ENCODE measurements at places on chromosomes 7 and 10.

DNA sequence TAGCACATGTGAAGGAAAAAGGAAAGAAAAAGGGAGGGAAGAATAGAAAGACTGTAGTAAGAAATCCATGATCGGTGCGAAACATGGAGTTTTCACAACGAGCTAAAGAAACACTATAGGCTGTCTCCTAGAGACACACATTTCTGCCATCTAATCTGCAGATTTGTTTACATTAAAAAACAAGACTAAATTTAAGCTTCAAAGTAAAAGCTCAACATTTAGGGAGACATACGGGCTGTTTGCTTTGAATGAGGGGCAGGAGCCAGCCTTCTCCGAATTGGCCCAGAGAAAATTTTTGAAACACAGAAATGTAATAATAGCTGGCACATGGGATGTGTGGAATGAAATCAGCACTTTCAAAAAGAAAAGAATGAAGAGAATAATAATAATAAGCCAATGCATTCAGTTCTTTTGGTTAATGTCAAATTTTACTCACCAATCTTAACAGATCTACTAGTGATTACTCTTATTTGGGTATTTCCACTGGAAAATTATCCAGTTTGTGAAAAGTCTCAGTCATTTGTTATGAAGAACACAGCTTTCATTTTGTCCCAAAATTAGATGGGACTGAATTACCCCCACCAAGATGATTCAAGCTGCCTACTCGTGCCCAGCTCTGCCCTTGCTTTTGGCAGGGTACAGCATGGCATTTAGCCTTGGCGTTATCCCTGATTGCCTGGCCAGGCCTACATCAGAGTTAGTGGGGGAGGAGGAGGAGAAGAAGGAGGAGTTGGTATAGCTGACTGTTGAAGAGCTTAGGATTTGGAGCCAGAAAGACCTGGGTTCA lies 47.1 kb downstream of the MTURN start:
- DNase-seq, result no peak

DNA sequence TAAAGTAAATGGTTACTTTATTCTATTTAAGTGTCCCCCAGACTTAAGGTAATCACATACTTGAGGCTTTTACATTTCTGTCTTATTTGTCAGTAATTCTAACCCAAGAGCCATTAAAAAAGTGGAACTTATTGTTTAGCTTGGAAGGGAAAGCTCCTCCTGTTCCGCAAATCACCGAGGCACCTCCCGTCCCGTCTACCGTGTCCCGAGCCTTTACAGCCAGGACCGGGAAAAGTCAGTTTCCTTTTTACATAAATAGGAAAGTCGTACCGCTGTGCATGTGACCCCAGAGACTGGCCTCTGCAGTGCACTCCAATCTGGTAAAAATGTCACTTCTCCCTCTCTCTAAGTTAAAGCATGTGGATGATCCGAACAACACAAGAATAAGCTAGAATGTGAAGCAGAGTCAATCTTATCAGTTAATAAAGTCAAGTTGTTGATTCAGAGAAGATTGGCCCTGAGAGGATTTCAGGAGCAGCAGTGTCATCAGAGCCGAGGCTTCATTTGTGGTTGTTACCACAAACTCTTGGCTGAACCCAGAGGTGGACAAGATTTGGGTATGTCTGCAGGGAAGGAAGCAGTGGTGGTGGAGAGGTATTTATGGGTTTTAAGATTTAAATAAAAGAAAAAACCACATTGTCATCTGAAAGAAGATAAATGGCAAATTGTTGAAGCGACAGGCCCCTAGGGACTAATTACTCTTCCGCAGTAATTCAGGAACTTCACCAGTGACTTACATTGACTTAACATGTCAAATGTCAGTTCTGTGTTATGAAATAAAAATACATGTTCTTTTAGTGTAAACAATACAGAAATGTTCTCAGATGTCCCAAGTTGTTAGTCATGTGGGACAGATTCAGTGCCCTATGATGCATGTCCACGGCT lies 316.6 kb upstream of the ZNF32 start:
- DNase-seq, result no peak

GRCh38 chr10:10327934-10328333 lies 689.7 kb upstream of the CELF2 start:
- DNase-seq, result no peak

DNA sequence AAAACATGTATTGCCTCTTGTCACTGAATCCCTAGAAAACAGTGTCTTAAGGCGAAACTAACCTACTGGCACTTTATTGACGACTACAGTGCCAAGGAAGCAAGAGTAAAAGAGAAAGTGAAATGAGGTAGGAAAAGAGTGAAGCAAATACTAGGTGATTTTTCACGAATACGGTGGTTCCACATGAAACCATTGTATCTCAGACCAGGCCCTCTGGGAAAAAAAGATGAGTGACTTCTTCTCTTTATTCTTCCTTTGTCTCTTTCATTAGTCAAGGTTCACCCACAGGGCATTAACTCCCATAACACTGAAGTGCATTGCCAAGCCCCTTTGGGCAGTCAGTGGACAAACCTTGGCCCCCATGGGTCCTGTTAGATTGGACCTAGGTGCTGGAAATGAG lies 16.2 kb upstream of the MACC1 start:
- DNase-seq, result no peak

GRCh38 chr10:3761021-3761686 lies 23.9 kb downstream of the KLF6 start:
- no peak for DNase-seq

- DNase-seq, result no peak
Measured at GRCh38 chr7:122311050-122311700, 6.6 kb upstream of the FEZF1 start.

- DNase-seq, result no peak
Measured at GRCh38 chr10:80324891-80325364, 31.6 kb downstream of the DYDC1 start.

GRCh38 chr7:46830-47140 lies 145.6 kb upstream of the FAM20C start:
- no peak for DNase-seq

- no peak for DNase-seq
Measured at GRCh38 chr10:32104622-32105509, 48.6 kb upstream of the KIF5B start.

DNA sequence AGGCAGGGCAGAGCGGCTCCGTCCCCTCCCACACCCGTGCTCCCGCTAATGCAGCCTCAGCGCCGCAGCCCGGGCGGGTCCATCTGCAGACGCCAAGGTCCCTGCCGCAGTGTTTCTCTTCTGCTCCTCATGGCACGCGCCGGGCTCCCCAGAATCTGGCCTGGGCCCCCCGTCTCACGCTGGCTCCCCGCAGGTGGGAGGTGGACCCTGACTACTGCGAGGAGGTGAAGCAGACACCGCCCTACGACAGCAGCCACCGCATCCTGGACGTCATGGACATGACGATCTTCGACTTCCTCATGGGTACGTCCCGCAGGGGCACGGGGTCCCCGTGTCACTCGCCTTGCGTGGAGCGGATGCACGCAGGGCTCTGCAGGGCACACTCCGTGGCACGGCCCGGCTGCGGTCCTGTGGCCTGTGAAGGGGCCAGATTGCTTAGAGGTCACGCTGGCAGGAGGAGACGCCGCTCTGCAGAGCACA lies 33.5 kb upstream of the FOXL3 start:
- DNase-seq, result no peak

DNA sequence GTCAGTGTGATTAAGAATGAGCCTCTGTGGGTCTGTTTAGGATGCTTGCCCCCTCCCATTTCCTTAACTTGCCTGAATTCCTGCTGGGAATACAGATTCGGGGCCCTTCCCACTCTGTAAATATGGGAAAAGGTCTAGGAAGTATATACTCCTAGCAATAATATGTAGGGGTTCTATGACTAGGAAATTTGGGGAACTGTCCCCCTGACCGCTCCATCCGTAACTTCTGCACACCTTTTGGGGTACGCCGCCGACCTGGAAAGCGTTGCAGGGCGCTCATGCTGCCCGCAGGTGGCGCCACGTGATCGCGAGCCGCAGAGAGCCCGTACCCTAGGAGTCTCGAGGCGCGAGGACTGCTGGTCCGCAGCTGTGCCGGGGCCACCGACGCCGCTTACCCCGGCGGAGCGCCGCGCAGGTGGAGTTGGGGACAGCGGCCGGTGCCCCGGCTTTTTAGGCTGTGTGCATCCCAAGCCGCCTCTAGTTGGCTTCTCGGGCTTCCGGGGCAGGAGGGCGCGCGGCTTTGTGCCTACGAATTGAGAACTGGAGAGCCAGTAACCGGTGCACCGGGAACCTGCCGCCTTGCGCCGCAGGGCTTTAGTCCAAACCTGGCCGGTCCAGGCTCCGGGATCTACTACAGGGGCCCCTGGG lies 656 bp upstream of the CNNM2 start:
- no peak for DNase-seq

- DNase-seq, result no peak
Measured at GRCh38 chr10:124480860-124481259, 19.2 kb downstream of the LHPP start.

DNA sequence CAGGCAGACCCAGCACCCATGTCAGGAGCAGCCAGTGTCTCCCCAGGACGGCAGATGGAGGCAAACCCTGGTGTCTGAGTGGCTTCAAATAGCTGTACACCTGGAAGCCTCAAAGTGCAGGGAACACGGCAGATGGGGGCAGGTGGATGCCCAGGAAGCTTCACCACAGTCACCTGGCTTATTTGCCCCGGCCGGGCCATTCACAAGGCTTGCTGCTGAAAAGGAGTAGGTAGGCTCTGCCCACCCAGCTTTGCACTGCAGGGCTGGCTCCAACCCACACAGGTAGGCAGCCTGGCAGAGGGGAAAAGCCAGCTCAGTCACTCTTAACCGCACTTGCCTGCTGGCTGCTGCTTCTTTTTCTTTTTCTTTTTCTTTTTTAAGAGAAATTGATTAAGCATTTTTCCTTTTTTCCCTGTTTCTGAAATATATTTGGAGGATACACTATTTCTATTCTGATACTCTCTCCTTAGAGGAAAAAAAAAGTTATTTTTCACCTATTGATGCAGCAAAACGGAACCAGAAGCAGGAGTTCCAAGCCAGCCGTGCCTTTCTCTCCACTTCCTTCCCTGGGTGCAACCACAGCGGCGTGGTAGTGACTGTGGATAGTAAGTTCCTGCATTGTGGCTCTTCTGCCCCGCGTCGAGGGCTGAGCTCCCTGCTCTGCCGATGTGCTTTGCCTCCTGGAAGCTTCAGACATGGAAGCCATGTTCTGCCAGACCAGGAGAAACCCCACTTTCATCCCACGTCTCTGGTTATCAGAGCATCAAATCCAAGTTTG lies 118.3 kb downstream of the KLF6 start:
- no peak for DNase-seq

DNA sequence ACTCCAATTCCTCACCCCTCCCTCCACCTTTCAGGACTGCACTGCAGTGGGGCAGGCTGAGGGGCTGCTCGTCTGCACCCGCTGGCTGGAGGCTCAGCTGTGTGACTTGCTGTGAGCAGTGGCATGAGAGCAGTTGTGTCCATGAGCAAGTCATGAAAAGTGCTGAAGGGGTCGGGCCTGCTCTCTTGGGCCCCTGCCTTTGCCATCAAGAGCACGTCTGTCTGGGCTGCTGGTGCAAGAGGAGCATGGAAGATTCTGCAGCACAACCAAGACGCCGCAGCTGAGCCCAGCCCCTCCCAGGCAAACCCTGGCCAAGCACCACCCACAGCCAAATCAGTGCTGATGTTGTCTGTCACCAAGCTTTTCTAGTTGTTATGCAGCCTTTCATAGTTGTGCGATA lies 284.3 kb downstream of the TCERG1L start:
- DNase-seq, result no peak

- DNase-seq, result no peak
Measured at GRCh38 chr10:117248750-117249465, 8.0 kb downstream of the SLC18A2 start.

- no peak for DNase-seq
Measured at GRCh38 chr10:114010316-114010715, 33.4 kb upstream of the ADRB1 start.

DNA sequence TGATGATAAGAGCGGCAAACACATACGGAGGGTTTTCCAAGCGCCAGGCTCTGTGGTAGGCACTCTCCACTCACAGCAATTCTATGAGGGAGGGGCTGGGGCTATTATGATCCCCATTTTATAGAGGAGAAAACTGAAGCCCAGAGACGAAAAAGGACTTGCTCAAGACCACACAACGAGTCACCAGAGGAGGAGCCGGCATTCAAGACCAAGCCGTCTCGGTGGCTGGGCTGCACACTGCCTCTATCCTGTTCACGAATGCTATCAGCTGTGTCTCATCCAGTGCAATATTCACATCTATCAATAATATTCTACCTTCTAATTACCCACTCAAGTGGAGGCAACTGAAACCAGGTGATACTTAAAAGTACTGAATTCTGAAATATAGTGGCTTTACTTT lies 67.8 kb upstream of the NMT2 start:
- no peak for DNase-seq

GRCh38 chr7:76302347-76303201 lies at the start of gene HSPB1:
Gene HSPB1 (plus strand): TSS chr7:76302673. CDS start chr7:76302713, 40 bp downstream.
- peak; percentile 57 for DNase-seq

GRCh38 chr7:39402034-39402433 lies 164.2 kb upstream of the YAE1 start:
- no peak for DNase-seq

DNA sequence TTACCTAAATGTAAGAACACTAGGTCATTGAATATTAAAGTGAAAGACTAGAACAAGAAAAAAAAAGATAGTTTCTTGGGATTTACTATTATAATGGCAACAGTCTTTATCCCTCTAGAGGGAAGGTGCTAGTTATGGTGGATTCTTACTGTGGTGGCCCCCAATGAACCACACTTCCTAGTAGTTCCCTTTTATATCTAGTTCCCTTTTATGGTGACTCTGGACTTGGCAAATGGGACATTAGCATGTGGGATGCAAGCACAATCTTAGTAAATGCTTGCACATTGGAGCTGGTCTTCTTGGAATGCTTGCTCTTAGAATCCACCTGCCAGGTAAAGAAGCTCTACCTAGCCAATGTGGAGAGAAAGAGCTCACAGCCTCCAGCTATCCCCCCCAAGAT lies 430.2 kb downstream of the LRMDA start:
- no peak for DNase-seq

DNA sequence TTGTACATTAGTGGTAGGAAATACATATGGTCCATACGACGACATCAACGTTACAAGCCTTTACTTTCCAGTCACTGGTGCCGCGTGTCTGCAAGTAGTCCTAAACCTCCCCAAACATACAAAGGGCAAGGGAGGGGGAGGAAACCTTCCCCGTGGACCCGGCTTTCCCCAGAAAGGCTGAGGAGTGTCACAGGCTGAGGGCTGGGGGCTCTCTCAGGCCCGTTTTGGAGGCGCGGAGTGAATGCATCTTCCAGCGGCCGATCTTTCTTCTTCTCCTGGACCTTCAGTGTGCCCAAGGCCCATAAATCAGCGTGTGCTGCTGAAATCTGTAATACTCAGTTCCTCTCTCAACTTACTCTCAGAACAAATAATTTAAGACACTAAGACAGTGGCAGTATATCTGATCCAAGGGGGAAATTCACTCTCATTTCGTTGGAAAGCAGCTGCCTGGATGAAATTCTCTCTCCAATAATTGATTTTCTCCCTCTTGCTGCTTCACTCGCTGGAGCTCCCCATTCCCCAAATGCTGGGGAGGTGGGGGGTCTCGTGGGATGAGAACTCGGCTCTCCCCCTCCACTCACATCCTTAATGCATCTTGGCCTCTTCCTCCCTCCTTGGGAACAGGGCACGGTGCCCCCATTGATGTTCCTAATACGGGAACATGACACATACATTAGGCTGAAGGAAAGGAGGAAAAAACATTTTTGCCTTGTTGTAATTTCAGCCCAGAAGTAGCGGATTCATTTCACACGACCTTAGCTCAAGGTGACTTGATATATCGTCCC lies 126.1 kb downstream of the ADARB2 start:
- DNase-seq, result no peak
